Fibroblast of lung (primary cell): ENCODE measurements at places on chromosomes 2 and 18. TPM values are rescaled to one million over a fixed set of nuclear protein-coding genes. Genes with fewer than 3 reads are reported as not detected.
A peak's percentile ranks its signal among the peaks of the same experiment; 100 is the strongest.

The OTOS gene
- not detected in 2 replicates for total RNA-seq

The SLC23A3 gene
- 1.8 and 2.5 TPM in 2 replicates for total RNA-seq

- DNase-seq = peak; percentile 41
Observed at GRCh38 chr2:230439590-230439989, 23.6 kb downstream of the SP100 start.

DNA sequence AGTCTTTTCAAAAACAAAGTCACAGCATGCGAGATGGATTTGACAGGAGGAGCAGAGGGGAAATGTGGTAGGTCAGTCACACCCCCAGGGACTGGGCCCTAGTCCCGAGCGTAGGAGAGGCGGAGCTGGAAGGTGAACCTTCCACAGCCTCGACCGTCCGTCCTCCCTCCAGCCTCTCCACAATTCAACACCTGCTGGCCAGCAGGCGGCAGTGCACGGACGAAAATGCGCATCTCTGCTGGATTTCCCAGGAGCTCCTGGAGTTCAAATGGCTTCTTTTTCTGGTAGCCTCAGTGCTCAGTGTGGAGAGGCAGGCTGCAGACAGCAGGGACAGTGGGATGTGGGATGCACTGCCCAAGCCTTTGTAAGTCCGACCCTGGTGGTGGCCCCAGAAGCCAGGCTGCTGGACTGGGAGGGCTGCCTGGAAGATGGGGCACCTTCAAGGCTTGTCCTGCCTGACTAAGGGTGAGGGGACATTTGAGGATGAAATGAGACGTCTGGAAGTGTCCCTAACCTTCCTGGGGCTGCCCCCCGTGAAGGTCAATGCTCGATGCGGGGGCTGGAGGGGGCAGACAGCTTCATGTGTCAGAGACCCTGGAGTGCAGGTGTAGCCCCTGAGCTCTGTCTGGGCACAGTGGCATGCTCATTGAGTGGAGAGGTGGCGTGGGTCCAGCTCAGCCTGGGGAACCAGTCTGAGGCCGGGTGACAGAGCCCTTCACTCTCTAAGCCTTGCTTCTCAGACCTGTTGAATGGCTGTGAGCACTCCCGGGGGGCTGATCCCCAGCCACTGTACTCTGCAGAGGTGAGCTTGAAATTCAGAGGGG is 189.5 kb downstream of the TFCP2L1 start:
- peak; percentile 57 for DNase-seq

- DNase-seq = no peak
Observed at GRCh38 chr2:136665736-136666135, 99.6 kb upstream of the THSD7B start.

The CYP1B1 gene
- total RNA-seq = 94.1 and 97.3 TPM in 2 replicates

The DSEL gene
- total RNA-seq = 51.1 and 157 TPM in 2 replicates

The GALNT5 gene
- total RNA-seq = 32.4 and 199 TPM in 2 replicates

The GNAL gene
- 0.50 and 0.77 TPM in 2 replicates for total RNA-seq

DNA sequence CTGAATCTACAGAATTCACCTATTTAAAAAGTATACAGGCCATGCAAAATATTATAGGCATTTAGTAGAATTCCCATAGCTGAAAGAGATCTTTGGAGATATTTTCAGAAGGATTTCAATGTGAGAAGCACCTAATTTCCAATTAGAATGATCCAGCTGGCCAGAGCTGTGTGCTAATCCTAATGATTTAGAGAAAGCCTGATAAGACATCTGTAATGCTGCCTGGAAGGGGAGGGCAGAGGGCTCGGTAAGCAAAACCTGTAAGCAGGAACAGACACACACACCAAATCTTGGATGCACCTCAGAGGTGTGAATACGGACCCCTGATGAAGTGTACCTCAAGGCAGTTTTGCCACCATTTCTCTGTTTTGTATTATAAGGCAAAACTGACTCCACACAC is 14.0 kb downstream of the SERTAD2 start:
- DNase-seq = no peak

DNA sequence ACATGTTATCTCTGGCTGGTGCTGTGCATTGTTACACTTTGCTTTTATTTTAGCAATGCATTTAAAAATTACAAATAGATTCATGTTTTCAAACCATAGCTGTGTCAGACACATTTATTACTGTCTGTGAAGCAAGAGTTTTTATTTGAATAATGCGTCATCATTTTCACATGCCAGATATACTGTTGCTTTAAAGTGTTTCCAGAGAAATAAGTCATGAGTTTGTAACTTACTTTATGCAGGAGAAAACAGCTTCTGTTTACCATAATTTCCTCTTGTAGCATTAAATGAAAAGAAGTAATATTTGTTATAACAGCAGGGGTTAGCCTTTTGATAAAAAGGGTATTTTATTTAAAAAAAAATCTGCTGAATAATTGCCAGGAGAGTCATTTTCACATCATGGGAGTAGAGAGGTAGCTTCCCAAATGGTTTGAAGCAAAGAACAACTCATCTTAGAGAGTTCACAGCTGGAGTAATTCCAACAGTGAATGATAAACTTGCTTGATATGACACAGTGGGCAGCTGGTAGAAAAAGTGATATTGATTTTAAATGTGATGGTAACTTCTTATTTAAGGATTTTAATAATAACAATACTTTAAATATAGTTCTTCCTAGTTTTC is 1274.5 kb upstream of the CRIM1 start:
- peak; percentile 50 for DNase-seq

The FIGLA gene
- not detected in 2 replicates for total RNA-seq

The UGT1A3 gene
- not detected in 2 replicates for total RNA-seq

- DNase-seq = peak; percentile 78
Observed at GRCh38 chr18:58054041-58054781, 10.2 kb downstream of the NEDD4L start.

DNA sequence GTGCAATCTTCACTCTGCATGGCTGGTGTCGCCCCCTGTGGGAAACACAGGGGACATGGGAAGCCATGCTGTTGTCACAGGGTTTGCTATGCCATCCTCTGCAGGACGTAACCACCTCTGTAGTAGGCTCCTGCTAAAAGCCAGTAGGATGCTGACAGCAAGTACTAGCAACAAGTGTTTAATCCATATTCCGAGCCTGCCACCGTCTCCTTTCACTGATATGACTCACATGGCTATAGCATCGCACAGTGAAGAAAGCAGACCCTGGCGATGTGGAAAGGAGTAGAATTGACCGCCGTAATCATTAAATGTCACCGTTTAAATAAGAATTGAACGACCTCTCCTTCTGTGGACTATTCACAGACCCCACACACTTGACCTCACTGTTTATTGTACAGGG is 57.8 kb downstream of the CD8B2 start:
- no peak for DNase-seq

The FOXD4L1 gene
- 0.17 and 0.26 TPM in 2 replicates for total RNA-seq

DNA sequence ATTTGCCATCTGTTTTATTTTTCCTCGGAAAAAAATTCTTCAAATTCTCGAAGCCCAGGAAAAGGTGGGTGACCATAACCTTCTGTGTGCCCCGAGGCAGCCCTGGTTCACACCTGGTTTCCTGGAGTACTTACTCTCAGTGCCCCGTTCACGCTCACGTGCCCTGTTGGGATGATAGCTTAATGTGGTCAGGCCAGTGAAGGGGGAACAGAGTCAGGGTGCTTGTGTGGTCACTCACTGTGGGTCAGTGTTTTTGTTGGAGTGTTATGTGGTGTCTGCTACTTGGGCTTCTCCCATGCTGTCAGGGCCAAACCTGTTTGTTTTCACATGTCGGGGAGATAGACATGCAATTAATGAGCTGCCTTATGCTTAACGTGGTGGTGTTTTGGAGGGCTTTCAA is 78.1 kb downstream of the MAP4K4 start:
- no peak for DNase-seq

DNA sequence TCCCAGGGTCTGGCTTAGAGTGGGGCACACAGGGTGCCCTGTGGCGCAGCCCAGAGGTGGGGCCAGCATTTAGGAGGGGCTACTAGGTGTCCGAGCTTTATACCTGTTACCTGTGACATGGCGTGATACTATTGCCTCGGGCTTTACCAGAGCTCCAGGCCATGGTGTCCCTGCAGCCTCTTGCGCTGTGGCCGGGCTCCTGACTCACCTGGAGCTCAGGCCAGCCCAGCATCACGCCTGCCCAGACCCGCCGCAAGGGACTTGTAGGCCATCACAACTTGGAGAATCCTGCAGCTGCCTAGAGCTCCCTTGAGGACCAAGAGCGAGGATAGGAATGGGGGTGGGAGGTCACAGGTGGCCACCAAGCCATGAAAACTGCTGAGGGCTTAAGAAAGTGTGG is 8.0 kb downstream of the INHBB start:
- DNase-seq = no peak

DNA sequence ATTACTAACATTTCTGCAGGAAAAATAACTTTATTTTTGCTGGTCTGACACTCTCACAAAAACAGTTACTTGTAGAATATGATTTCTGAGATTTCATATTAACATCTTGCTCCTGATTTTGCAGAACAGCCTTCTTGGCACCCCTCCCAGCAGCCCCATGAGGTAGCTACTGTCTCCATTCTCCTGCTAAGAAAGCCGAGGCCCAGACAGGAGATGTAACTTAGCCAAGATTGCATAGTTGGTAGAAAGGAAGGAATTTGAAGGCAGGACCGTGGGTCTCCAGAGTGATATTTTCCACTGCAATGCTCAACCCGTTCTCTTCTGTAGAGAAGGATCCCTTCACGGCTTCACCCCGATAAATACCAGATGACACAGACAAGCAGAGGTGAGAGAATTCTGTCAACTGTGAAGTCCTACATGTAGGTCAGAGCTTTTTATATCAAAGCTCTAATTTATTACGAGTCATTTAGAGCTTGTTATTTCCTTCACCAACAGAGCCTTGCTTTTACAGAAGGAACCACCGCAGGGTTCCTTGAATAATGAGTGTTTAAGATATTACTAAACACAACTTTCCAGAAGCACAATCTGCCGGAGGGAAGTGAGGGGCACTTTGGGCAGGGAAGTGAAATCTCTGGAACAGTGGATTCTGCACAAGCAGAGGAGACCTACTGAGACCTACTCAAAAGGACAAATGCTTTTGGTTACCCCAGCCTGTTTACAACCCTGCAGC is 48.0 kb upstream of the MYCN start:
- DNase-seq = no peak

GRCh38 chr2:174022431-174022830 is 57.3 kb upstream of the SP3 start:
- DNase-seq = no peak

DNA sequence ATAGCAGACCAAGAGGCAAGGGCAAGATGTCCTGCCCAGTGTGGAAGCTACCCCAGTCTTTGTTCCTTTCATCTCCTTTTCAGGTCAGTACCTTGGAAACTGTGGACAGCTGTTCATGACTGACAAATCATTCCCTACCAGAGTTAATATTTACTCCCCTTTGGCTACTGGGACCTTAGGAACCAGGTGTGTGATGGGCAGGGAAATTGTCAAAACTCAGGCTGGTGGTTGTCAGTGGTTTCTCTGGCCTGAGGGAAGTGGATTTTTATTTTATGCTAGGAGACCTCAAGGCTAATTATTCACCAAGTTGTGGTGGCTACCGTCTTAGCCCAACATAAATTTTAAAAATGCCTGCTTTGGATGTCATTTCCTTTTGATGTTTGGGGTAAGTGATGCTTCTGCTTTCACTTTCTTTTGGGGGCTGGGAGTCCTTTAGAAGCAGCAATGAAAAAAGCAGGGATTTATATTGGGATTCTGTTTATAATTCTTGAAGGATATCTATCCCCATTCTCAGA is 119.3 kb downstream of the SETBP1 start:
- no peak for DNase-seq

The NEMP2 gene
- 6.3 and 6.4 TPM in 2 replicates for total RNA-seq

GRCh38 chr2:48749291-48750127 is 6.0 kb downstream of the LHCGR start:
- DNase-seq = peak; percentile 21

DNA sequence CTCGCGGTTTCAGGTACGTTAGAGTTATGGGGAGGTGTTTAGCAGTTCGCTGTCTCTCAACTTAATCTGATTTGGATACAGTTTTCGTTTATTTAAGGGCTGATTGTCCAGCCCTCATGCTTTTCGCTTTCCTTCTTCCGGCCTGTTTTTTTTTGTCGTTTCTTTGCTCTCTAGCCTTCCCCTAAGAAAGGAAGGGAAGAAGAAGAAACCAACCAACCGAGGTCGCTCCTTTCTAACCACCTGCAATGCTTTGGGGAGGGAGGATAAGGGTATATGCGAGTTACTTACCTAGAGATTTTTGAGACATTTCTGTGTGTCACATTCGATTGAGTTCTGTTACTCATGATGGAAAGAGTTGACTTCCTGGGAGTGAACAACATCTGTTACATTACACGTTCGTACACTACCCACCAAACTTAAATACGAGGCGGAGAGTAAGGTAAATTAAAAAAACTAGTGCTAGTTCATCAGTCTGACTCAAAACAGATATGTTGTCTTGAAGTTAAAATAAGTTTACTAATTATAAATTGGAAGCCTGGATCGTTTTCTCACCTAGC is 918 bp downstream of the EIF5B start:
- DNase-seq = peak; percentile 17

DNA sequence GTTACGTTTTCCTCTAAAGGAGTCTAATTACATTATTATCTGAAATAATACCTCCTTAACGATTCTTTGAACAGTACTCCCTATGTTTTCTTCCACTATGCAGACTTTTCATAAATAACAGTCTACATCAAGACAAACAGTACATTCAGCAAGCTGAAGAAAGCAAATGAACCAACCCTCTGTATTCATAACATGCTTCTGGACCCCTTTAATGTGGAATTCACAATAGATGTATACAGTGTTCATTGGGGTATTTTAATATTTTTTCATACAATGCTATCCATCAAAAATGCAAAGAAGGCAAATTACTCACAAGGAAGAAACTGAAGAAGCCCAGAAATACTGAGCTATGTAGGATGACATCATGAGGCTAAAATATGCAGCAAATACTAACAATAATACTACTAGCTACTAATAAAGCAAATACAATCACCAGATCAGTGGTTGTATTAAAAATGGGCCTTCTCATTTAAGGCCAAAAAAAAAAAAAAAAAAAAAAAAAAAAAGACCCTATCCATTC is 408.6 kb downstream of the MTX2 start:
- DNase-seq = no peak

DNA sequence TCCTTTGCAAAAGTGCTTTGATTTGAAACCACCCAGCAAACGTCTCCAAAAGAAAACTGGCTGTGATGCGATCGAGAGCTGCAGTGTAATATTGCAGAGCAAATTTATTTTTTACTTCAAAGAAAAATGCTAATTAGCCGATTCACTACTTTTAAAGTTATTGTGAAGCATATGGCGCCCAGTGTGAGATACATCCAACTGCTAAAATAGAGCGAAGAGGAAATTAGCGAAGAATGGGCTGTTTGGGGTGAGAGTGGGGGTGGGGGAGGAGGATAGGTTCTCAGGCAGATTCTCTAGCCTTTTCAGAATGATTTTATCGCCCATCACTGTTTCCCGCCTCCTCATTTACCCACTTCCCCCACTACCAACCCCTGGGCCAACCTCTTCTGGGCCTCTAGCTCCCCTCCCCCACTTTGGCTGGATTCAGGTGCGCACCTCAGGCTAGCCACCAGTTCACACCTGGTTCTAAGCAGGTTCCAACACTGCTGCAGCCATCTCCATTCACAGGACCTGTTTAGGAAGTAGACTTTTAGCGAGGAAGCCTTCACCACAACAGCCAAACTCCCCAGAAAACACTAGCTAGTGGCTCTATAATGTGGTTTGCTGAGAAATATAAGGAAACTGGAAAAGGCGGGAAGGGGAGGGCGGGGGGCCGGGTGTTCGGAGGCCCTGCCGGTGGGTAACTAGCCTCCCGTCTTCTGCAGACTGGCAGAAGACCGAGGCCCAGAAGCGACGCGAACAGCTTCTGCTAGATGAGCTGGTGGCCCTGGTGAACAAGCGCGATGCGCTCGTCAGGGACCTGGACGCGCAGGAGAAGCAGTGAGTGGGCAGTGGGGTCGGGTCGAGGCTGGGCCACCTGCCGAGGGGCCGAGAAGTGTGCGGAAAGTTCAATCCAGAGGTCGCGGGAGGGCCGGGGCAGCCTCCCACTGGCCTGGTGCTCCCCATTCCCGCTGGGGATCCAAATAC is 6.0 kb upstream of the OTX1 start:
- DNase-seq = no peak

GRCh38 chr2:73852020-73852419 is 23.3 kb downstream of the STAMBP start:
- DNase-seq = peak; percentile 87
